ENCODE measurements at places on chromosomes 6 and 20.

DNA sequence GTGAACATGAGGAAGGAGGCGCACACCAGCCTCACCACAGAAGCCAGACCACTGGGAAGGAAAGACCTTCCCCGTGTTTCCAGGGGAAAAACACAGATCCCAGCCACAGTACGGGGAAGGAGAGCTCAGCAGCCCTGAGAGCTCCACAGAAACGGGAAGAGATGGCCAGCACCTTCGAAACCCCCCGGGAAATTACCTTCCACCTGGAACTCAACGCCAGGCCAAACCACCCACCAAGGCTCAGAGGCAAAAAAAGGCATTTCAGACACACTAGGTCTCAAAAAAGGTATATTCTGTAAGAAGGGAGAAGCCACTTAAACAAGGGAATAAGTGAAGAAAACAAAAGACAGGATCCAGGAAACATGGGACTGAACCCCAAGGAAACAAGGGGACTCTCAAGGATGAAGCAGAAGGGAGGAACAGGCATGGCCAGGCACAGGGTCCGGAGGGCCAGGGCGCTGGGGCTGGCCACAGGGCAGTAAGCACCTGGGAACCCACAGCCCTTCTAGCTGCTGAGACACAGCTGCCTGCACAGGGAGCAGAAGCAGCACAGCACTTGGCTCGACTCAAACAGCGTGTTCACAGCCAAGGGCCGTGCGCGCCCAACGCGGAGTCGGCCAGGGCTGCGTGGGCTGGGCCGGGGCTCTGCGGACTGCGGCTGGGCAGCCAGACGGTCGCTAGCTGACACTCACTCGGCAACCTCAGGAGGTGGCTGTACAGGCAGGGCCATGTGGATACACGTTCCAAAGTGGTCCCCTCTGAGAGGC, 44.6 kb downstream of the TAF4 start:
- no peak for DNase-seq

GRCh38 chr6:1403851-1404712, 14.7 kb downstream of the FOXF2 start:
- DNase-seq: peak; percentile 61

DNA sequence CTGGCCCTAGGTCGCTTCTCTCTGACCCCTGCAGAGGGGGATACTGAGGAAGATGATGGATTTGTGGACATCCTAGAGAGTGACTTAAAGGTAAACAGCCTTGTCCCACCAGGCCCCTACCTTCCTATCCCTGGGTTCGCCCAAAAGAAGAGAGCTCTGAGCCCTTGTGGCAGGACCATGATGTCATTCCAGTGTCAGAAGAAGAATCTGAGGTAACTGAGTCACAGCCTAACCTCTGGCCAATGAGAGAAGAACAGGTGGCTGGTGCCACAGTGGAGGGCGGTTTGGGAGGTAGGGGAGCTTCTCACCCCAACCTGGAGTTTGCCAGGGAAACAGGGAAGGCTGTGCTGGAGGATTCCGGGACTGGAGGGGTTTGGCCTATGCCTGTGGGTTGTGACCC, 5.2 kb downstream of the CDC25B start:
- DNase-seq: no peak

- DNase-seq: peak; percentile 67
Measured at GRCh38 chr20:19937218-19937617, 79.9 kb upstream of the NAA20 start.

DNA sequence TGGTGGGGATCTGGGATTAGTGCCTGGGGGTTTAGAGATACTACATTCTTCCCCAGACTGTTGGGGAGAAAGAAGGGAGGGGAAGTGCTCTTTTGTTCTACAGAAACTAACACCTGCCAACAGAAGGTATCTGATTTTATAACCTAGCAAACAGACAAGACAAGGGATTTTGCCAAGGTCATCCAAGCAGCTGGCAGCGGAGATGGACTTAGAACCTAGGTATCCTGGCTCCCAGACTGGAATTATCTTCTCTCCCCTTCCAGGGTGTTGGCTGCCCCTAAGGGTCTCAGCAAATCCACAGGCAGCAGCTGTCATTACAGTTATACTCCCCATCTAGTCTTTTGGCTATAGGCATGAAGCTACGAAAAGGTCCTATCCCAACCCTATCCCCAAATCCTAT, 8.4 kb downstream of the SDC4 start:
- DNase-seq: no peak

DNA sequence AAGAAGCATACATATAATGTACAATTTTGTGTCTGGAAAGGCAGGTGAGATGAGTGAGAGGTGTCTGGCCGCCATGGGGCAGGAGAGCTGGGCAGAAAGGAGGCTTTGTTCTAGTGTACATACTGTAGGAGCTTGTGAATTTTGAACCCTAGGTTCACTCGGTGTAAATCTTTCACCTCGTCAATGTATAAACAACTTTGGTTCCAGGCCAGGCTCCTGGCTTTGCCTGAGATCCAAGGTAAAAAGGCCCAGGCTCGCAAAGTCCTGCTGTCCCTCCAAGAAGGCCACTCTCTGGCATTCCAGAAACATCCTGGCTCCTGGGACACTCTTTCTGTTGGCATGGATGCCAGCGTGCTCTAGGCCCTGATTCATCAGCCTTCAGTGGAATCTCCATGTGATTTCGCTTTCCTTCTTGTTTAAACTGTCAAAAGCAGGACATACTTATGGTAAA, 7.1 kb upstream of the SLC22A7 start:
- DNase-seq: no peak

GRCh38 chr6:159506048-159506447, 187.0 kb downstream of the SOD2 start:
- DNase-seq: no peak

DNA sequence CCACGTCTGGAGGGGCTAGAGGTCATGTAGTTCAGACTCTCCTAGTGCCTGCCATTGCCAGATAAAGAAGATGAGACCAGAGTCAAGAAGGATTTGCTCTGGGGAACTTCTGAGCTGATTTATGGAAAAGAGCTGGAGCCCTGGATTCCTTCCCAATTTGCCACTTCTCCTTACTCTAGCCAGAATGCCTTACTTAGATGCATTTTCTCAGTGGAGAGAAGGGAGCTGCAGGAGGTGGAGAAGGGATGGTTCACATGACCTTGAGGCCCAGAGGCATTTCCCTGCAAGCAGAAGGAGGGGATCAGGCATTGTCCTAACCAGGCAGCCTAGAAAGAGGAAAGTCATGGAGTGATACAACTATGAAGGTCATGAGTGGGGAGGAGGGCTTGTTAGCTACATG, 122.2 kb downstream of the UNC5CL start:
- DNase-seq: no peak

DNA sequence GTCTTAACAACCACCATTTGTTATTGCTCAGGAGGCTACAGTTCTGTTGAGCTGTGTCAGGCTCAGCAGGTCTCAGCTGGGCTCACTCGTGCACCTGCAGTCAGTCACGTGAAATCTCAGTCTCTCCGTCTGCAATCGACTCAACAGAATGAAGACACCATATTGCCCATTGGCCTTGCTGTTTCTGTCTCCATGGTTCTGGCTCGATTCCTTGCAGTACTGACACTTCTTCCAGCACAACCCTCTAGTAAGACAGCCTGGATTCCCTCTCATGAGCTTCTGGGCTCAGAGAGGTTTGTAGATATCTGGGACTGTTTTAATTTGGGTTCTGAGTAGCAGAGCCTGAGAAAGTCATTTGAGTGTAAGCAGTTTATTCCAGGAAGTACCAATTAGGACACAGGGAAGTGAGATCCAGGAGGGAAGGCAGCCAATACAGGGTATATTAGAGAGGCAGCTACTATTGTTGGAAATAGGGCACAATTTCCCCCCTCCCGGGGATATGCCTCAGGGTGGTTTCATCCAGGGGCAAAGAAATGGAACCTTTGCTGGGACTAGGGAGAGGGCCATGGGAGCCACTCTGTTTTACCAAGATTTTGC, 87.4 kb upstream of the RALGAPA2 start:
- DNase-seq: no peak

DNA sequence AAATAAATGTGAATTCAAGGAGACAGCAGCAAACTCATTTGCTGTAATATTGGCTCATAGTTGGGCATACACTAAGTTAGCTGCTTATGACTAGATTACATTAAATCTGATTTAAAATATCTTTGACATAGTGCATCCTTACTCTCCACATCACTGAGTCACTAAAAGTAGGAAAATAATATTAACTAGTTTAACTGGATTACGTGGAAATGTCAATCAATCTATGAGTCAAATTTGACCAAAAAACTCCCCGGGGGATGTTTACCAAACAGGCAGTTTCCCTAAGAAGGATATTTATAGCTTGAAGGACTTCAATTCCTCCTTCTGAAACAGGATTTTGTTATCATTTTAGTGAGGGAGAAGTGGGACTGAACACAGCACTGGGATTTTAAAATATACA, 366.5 kb downstream of the ESR1 start:
- DNase-seq: no peak

- DNase-seq: no peak
Measured at GRCh38 chr20:41031243-41031619, 2.6 kb downstream of the TOP1 start.

DNA sequence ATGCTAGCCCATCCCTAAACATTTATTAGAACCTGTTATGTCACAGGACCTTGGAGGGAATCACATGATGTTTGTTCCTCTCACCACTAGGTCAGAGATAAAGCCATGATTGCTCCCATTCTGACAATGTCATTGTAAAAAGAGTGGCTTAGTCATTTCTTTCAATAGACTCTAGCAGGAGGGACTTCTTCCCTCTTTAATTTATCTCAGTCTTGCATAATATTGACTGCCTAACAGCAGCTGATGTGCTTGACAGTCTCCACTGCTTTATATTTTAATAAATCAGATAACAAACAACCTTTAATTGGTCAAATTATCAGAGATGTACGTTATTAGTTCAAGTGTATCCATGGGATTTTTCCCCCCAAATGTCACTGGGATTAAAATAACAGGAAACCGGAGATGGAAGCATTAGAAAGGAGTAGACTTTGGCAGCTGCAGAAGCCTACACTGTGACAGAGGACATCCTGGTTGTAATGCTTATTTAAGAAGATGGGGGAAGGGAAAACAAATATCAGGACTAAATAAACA, 39.6 kb downstream of the LAMA4 start:
- DNase-seq: peak; percentile 90

DNA sequence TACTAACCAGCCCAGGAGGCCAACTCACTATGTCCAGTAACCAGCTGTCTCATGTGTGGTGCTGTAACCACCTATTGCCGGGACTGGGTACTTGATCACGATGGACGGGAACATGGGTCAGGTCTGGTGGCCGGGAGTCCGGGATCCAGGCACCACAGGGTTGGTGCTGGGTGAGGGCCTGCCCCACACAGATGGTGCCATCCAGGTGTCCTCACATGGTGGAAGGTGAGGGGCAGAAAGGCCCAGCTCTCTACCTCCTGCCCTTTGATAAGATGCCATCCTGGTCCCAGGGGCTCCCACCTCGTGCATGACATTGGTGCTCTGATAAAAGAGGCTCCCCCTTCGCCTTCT, 116.3 kb downstream of the TAF4 start:
- DNase-seq: no peak

GRCh38 chr6:8642854-8643253, 207.5 kb upstream of the SLC35B3 start:
- DNase-seq: no peak

- DNase-seq: no peak
Measured at GRCh38 chr20:23223908-23224580, 126.5 kb upstream of the NXT1 start.

GRCh38 chr20:32513031-32513866, 71.9 kb downstream of the NOL4L start:
- peak; percentile 51 for DNase-seq

- no peak for DNase-seq
Measured at GRCh38 chr6:56156643-56157042, 90.7 kb downstream of the COL21A1 start.

DNA sequence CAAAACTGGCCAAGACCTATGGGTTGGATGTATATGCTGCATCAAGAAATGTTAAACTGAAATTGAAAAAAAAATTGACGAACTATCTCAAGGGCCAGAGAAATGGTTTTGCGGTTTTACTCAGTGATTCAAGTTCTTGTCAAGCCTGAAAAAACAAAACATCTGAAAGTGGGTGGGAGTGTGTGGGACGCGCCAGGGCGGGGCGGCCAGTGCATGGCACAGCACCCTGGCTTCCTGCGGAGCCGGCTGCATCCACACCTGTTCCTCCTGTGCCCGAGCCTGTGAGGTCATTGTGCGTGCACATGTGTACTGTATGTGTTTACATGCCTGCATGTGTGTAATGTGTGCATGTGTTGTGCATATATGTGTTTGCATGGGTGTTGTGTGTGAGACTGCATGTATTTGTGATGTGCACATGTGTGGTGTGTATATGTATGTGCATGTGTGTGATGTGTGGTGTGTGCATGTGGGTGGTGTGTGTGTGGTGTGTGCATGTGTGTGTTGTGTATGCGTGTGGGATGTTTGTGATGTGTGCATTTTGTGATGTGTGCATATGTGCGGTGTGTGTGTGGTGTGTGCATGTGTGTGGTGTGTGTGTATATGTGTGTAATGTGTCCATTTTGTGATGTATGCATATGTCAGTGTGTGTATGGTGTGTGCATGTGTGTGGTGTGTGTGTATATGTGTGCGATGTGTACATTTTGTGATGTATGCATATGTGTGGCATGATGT, 59.8 kb downstream of the CDH4 start:
- no peak for DNase-seq

DNA sequence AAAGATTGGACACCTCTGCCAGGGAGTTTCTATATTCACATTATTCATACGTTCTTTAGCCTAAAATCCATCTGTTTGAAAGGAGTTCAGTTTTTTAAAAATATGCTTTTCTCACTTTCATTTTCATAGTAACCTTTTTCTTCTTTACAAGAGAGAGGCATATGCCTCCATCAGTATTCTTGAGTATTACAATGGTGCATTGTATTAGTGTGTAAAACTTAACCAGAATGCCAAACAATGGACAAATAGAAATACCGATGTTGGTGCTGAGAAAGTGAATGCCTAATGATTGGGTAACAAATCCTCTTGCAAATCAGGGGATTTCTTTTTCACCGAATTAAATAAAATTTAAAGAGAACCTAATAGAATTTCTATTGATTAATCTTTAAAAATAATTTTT, 163.2 kb upstream of the LAMA2 start:
- DNase-seq: no peak

GRCh38 chr6:121680058-121680457, 244.6 kb downstream of the GJA1 start:
- DNase-seq: no peak

GRCh38 chr20:5748246-5748645, 2.0 kb upstream of the SHLD1 start:
- DNase-seq: no peak

DNA sequence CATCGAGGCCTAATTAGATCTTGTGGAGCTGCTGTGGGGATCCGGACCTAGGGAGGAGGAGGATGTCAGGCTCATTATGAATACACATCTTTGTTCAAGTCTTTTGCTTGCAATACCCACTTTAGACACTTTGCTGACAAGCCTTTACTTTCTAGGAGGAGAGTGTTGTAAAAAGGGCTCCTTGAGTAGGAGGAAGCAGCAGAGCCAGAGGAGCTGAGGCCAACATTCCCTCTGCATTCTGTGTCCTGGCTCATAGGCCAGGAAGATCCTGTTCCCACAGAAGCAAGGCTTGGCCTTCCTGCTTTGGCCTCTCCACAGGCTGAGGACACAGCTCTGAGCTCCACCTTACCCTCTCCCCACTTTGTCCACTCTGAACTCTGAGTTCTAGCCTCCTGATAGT, 67.1 kb downstream of the TPD52L1 start:
- no peak for DNase-seq

Measured in inflammatory macrophage treated with lipopolysaccharide for 4 hours (primary cell).